ENCODE measurements at places on chromosomes 12 and 14. TPM values are rescaled to one million over a fixed set of nuclear protein-coding genes. Genes with fewer than 3 reads are reported as not detected.

DNA sequence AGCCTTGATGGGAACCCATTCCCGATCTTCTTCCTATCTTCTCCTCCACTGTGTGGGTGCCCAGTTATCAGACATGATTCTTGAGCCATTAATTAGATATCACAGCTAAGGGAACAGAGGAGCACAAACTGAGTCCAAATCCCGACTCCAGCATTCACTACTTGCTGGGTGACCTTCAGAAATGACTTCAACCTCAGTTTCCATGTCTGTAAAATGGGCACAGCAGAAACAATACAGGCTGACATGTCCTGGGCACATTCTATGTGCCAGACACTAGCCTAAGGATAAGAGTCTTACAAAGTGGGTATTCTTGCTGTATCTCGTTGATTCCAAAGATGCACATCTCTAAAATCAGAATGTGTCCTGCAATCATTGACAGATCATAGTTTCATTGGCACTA lies 128.7 kb upstream of the NOS1 start:
- no peaks in the 10 kb centered on the region for H3K36me3 ChIP-seq
- no peaks in the 10 kb centered on the region for H3K27me3 ChIP-seq
- no peak for DNase-seq
- H3K4me3 ChIP-seq = no peak overlapping the region
- no peak overlapping the region for H3K27ac ChIP-seq

- no peaks in the 10 kb centered on the region for H3K36me3 ChIP-seq
- no peak overlapping the region for H3K4me3 ChIP-seq
- no peak for DNase-seq
- H3K27me3 ChIP-seq = no peaks in the 10 kb centered on the region
- H3K4me1 ChIP-seq = peaks cover 5% of the 10 kb centered on the region
Observed at GRCh38 chr14:105072892-105073719, 7.9 kb upstream of the GPR132 start.

DNA sequence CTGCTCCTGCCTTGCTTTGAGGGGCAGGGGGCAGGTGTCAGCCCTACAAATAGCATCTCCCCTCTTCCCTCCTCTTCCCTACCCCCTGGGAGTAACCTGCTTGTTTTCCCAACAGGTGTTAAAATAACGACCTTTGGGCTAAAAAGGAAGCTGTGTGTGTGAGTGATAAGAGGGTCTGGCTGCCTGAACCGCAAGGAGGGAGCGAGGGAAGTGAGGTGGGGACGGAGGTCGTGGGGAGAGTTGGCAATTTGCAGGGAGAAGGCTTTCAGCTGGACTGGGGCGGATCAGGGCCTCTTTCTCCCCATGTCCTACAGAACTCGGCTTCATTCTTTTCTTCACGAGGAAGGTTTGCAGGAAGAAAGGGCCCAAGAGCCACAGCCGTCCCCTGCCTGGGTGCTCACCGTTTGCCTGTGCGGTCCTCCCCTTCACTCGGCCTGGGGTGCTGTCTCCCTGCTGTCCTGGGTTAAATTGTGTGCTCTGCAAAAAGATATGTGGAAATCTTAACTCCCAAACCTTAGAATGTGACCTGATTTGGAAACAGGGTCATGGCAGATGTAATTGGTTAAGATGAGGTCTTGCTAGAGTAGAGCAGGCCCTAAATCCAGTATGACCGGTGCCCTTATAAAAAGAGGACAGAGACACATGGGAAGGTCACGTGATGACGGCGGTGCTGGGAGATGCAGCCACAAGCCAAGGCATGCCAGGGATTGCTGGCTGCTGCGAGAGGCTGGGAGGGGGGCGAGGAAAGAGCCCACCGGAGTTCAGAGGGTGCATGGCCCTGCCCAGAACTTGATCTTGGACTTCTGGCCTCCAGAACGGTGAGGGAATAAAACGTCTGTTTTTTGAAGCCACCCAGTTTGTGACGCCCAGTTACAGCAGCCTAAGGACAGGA lies 38.7 kb upstream of the NCOR2 start:
- H3K36me3 ChIP-seq = no peaks in the 10 kb centered on the region
- H3K27me3 ChIP-seq = no peaks in the 10 kb centered on the region
- DNase-seq = no peak
- H3K4me3 ChIP-seq = no peak overlapping the region
- no peak overlapping the region for H3K27ac ChIP-seq
- H3K4me1 ChIP-seq = peaks cover 19% of the 10 kb centered on the region

DNA sequence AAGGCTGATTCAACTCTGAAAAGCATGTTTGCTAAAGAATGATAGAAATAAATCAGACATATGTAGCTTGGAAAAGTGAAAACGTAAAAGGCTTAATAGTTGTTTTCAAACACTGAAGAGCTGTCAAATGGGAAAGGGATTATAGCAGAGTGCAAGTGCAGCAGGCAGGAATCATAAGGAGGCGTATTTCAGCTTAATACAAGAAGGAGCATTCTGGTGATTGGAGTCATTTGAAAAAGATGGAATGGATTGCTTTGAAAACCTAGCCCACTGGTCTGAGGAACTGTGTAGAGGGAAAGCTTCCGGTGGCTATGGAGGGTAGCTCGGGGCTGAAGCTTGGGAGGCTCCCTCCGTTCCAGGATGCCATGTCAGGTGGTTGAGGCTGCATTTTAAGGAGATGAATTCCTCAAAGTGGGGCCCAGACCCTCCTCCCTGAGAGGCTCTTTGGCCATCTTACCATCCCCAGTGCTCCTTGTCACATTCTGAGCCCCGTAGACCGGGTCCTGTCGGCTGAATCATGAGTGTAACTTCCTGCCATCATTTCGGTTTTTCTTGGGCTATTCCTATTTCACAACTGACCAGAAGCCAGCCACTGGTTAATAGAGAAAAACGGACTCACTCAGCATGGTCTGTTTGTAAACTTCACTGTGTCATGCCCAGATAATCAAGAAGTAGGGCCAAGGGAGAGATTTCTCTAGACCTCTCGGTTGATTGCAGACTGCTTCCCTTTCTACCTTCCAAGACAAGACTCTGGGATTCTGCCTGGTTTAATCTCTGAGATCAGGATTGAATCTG lies 6.5 kb downstream of the WNT5B start:
- no peaks in the 10 kb centered on the region for H3K36me3 ChIP-seq
- no peak overlapping the region for H3K4me3 ChIP-seq
- H3K4me1 ChIP-seq = peaks cover 9% of the 10 kb centered on the region
- no peak overlapping the region for H3K27ac ChIP-seq
- H3K27me3 ChIP-seq = no peaks in the 10 kb centered on the region
- no peak for DNase-seq

- H3K36me3 ChIP-seq = no peaks in the 10 kb centered on the region
- no peaks in the 10 kb centered on the region for H3K27me3 ChIP-seq
- H3K4me3 ChIP-seq = no peak overlapping the region
- no peak overlapping the region for H3K27ac ChIP-seq
- peaks cover 8% of the 10 kb centered on the region for H3K4me1 ChIP-seq
Observed at GRCh38 chr14:63800083-63800482, 52.7 kb upstream of the SYNE2 start.

DNA sequence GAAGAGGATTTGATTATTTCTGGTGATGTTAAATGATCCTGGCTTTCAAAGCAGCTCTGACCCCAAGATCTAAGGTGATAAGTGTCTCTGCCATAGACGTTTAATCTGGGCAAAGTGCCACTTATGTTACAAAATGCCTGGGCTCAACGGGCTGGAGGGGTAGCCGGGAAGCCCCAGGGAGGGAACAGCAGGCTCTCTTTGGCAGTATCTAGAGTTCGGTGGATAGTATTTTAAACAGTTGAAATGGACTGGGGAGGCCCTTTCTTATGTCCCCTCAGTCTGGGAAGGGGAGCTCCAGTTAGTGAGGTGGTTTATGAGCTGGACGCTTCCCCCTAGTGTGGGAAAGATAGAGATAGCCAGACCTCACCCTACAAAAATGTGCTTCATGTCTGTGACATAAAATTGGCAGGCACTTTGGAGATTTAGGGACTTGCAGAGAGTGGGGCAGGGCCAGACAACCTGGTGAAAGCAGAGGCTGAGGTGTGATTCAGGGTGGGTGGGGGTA lies 5.5 kb upstream of the HOXC11 start:
- H3K4me1 ChIP-seq = peaks cover 8% of the 10 kb centered on the region
- H3K36me3 ChIP-seq = no peaks in the 10 kb centered on the region
- no peak overlapping the region for H3K27ac ChIP-seq
- no peak overlapping the region for H3K4me3 ChIP-seq
- DNase-seq = no peak

Gene SLC6A12
- total RNA-seq = 6.7 TPM

Gene IL31
- total RNA-seq = not detected

Gene VPS29
- 62.0 TPM for total RNA-seq

Gene ARF3
- total RNA-seq = 24.1 TPM

Gene C12orf56
- not detected for total RNA-seq

All from body of pancreas (tissue), 4 donors.